M059J (cell line): ENCODE measurements at places on chromosomes 16 and 17. TPM values are rescaled to one million over a fixed set of nuclear protein-coding genes. Genes with fewer than 3 reads are reported as not detected.

GRCh38 chr16:30535106-30535776 is 583 bp upstream of the ZNF747 start:
- peak; percentile 13 for DNase-seq

DNA sequence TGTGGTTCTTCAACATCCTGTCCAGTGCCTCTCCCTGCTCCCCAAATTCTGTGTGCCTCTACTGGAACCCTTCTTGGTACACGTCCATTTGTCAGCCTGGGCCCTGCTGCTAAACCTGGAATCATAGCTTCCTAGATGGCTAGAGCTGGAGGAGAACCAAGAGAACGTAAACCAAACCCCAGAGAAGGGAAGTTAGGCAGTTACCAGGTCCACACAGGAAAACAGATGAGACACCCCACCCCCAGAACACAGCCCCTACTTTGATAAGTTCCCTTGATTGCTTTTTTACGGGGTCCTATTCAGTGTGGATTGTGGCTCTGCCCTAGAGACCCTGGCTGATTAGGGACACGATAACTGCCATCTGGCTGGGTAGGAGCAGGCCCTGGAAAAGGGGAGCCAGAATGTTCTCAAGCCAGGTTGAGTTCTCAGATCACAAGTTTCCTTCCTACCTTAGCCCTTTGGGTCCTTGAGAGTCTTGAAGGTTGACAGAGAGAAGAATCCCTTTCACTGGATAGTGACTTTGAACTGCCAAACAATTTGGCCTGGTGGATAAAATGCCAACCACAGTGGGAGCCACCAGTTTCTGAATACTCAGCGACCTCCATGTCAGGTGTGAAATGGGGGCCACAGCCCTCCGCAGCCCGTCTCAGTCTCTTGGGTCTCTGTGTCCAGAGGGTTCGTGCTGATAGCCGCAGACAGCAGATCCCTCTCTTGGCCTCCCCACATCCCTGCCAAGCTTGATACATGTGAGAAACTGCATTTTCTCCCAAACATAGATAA is 7.9 kb downstream of the TBX4 start:
- no peak for DNase-seq

TM4SF5 gene
- not detected in 2 replicates for total RNA-seq

MYH2 gene
- not detected in 2 replicates for total RNA-seq

TSPOAP1 gene
- total RNA-seq, result 0.22 and 0.47 TPM in 2 replicates

DNA sequence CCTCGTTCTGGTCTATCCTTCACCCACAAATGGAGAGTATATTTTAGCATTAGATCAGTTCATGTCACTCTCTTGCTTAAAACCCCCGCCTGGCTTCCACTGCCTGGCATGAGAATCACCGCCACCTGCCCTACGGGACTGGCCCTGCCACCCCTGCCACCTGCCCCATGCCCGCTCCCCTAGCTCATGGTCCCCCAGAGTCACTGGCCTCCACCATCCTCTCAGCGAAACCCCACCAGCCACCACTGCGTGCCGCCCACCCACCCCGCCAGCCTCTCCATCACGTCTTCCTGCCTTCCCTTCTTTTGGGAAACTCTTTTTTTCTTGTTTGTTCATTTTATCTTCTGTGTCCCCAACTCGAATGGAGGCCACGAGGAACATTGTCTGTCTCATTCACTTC is 982 bp upstream of the ENPP7 start:
- DNase-seq, result no peak

SLX1A gene
- 46.2 and 48.2 TPM in 2 replicates for total RNA-seq

PDK2 gene
- total RNA-seq, result 27.2 and 38.2 TPM in 2 replicates

DNA sequence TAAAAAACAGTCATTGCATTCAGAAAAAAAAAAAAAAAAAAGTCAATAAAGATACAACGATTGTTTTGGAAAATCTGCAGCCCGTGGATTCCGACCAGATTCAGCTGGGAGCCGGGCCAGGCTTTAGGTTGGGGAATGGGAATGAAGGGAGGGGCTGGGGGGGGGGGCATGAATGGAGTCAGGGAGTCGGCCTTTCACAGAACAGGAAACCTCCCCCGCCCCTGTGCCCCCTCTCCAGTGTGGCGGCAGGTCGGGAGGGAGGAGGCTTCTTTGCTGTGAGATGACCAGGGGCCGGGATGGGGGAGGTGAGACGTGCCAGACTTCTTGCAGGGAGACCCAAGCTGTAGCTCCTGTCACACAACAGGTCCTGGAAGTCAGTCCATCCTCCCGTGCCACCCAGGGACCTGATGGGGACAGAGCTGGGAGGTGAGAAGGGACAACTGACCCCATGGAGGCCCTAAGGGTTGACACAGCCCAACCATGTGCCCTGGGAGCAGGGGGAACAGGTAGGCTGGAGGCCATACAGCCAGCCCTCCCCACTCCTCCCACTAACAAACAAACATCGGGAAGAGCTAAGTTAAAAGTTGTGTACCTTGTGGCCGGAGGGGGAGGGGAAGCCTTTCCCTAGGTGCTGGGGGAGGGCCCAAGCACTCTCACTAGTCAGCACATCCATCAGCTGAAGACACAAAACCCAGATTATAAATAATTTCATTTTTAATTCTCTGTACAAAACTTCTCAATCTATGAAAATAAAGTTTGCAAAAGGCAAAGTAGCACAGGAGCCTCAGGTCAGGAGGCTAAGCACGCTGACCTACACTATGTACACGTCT is 25.2 kb downstream of the SREBF1 start:
- no peak for DNase-seq

TMIGD1 gene
- total RNA-seq, result not detected in 2 replicates

GRCh38 chr16:22192261-22193062 is 13.6 kb upstream of the EEF2K start:
- peak; percentile 92 for DNase-seq

GRCh38 chr17:81815646-81815986 is 11.7 kb downstream of the GCGR start:
- no peak for DNase-seq

DNA sequence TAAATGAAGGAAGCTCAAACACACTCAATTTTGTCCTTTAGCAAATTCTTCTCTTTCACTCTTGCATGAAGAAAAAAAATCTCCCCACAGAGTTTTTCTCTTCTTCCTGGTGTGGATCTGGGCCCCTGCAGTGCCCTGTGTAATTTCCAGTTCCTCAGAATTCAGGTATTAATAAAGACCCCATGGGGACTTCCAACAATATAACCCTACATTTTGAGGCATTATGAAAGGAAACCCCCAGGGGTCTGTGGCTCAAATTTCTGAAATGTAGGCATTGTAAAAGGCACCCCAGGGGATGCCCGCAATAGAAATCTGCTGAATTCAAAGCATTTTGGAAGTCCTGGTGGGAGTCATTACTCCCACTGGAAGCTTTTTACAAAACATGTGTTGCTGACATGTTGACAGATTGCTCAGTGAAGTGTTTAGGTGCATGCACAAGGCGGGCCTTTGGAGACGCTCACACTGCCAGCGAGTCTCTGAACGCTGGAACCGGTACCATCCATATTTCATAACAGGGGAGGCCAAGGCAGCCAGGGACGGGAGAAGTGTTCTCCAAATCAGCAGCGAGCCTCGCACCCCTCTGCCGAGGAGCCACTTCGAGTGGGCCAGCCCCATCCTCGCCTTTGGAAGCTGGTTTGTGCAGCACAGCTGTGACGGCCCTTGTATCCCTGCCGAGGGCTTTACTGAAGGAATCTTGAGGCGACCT is 154.0 kb downstream of the ZNF423 start:
- DNase-seq, result no peak

WNT3 gene
- total RNA-seq, result 5.0 and 5.3 TPM in 2 replicates

DNA sequence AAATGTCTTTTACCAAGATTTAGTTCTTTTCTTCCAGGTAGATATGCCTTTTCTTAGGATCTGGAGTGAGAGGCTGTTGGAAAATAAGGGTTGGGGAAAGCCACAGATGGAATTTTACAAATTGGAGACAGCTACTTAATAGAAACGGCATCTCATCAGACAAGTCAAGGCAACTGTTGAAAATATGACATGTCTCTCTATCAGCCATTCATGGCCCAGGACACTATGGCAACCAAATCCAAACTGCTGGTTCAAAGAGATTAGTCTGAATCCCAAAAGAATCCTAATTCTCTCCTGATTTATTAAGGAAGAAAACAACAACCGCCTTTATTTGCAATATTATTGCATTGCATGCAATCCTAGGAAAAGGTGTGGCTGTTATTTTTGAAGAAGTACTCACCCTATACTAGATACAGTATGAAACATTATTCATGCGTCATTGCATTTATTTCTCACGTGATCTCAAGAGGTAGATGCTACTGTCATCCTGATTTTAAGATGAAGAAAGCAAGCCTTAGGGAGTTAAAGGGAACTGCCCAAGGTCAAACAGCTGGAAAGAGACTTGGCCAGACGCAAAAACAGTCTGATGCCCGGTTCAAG is 12.6 kb upstream of the CEP20 start:
- DNase-seq, result no peak

SPATA22 gene
- total RNA-seq, result not detected in 2 replicates

KCNJ12 gene
- total RNA-seq, result 0.17 and 0.22 TPM in 2 replicates

LPO gene
- total RNA-seq, result not detected in 2 replicates

GRCh38 chr16:76071690-76072089 is 205.5 kb upstream of the CNTNAP4 start:
- DNase-seq, result no peak

DNA sequence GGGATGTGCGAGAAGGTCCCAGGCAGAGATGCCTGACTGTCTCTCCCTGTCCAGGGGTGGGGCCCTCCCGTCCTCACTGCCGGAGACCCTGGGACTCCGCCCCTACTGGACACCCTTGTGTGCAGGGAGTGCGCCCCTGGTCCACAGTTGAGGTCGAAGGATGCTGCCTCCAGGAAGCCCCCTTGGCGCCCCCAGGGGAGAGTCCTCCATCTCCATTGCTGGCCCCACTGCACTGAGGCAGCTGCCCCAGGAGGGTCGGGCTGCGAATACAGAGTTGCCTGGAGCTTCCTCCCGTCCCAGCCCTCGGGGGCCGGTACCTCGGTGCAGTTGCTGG is 26.6 kb downstream of the CTU2 start:
- no peak for DNase-seq

TLCD3B gene
- 0.42 TPM in 1 of 2 replicates, not detected in the other for total RNA-seq
